Kidney epithelial cell (primary cell): ENCODE measurements at places on chromosomes 13 and 19.

DNA sequence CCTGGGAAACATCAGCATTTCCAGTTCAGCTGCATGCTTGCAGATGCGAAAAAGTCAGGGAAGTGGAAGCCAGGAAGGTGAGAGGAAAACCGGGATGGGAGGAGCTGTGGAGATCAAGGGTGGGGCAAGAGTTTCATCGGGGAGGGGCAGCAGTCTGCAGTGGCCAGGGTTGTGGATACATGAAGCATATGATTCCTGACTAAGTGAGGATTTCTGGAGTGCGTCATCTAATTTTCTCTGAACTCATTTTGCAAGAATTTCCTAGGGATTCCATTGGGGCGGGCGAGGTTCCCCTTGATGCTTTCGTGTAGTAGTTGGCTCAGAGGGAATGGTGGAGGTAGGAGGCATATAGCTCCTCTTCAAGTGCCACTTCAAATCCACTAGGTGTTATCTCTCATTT lies 344.1 kb upstream of the TMTC4 start:
- peak; percentile 48 for DNase-seq

- no peak for DNase-seq
Measured at GRCh38 chr19:39448271-39448670, 2.9 kb downstream of the SUPT5H start.

GRCh38 chr13:26471807-26472206 lies 85.7 kb upstream of the WASF3 start:
- DNase-seq = no peak

DNA sequence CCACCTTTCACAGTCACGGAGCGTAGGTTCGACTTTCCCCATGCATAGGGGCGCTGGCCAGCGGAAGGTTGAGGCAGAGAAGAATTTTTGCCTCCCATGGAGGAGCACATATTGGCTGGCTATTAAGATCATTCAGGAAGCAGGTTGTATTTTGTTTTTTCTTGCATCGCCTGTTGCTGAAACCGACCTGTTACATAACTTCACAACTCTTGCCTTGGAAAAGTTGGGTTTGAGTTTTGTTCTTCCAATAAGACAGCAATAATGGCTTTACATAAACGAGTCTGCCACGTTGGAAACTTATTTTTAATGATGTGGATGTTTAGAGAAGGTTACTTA lies 1.4 kb downstream of the UPF1 start:
- DNase-seq = no peak

- DNase-seq = no peak
Measured at GRCh38 chr19:35205733-35206323, 22.7 kb downstream of the FAM187B start.

GRCh38 chr13:30654430-30654829 lies 36.7 kb downstream of the USPL1 start:
- no peak for DNase-seq

- no peak for DNase-seq
Measured at GRCh38 chr19:55406826-55407549, 600 bp downstream of the UBE2S start.

GRCh38 chr13:73061876-73062275 lies 3.1 kb downstream of the KLF5 start:
- no peak for DNase-seq
